Posterior cingulate gyrus (tissue), 11 donors: ENCODE measurements at places on chromosomes 4 and X.

- DNase-seq, result no peak
These were observed 68.9 kb downstream of the RAB28 start for GRCh38 chr4:13415068-13415785.

DNA sequence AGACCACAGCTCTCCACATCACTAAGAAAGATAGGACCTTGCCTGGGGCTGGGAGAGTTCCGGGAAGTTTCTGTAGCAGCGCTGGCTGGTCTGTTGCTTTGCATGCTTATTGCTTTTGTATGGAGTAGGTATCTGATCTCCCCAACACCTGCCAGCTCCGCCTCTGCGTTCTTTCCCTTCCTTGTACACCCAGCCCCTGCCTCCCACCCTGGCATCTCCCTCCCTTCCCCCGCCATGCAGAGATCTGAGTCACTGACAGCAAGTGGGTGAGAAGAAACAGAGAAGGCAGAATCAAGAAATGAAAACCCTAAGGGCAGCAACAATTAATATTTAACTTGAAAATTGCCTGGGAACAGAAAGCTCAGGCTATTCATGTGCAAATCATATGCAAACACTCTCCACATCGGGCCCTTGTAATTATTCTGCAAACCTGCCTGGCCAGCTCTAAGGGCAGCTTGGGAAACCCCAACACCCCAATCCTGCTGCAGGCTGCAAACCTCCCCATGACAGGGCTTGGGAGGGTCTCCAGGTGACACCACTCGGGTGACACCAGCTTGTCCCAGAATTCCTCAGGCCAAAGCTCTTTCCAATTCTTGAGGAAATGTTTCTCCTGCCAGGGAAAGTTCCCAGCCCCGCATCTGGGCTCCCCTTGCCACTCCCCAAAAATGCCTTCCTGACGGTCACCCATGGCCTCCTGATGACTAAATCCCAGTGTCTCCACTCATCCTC is 257.2 kb downstream of the FBXW7 start:
- no peak for DNase-seq

- DNase-seq, result no peak
These were observed 307 bp downstream of the ATG4A start for GRCh38 chrX:108091878-108092291.

DNA sequence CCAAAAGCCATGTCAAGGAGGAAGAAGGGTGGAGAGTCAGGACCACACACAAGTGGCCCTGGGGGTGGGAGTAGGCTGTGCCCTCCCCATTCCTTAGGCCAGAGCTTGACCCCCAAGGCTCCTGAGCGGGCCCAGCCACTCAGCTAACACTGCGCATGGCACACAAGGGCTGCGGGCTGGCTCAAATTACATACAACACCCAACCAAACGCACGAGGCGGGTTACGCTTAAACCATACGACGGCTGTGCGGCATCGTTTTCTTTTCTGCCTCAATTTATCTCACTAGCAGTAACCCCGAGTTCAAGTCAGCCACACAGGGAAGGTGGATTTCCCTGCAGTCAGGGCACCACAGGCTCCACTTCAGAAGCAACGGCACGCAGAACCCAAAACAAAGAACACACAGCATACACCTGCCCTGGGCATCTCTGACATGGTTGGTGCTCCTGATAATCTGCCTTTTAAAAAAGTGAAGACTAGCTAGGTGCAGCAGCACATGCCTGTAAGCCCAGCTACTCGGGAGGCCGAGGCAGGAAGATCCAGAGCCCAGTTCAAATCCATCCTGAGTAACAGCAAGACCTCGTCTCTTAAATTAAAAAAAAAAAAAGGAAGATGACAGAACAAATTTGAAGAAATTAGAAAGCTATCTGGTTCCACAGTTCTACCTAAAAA is 2.9 kb downstream of the GAK start:
- DNase-seq, result no peak

GRCh38 chr4:16092682-16093319 is 9.0 kb upstream of the PROM1 start:
- no peak for DNase-seq

DNA sequence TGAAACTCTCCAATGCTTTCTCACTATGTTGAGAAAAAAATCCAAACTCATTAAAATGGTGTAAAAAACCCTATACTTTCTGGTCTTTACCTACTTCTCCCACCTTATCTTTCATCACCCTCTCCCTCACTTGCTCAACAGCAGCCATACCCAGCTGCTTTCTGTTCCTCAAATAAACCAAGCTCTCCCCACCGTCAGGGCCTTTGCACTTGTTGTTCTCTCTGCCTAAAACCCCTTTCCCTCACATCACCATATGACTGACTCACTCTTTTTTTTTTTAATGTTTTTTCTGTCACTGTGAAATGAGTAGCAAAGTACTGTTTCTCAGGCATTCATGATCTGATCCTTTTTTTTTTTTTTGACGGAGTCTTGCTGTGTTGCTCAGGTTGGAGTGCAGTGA is 122.3 kb upstream of the TMEM164 start:
- no peak for DNase-seq

DNA sequence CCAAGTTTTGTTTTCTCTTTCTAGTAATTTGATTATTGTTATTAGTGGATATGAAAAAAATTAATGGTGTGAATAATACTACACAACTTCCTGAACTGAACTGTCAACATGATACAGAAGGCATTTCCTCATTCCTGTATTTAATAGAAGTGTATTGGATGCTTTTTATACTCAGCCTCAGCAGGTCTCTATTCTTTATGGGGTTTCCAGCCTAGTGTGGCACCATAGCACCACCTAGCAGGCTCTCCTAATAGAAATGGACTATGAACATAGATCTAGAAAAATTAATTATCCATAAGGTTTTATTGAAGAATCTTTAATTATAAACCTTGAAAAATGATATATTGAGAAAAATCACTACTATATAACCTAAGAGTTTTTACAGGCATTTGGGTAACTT is 52.4 kb downstream of the GLRB start:
- DNase-seq, result no peak

DNA sequence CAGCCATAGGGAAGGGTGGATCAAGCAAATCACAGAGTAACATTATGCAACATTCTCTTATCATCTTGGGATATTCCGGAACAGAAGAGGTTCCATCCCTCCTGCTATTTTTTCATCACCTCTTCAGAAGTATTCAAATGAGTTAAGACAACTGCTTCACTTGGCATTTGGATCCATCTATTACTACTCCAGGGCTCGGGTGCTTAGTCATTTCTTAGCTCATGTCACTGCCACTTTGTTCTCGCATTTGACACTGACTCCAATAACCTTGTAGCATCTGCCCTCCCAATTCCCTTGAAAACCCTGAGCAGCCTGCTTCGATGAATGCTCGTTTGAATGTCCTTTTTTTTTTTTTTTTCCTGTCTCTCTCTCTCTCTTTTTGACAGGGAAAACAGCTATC is 114.9 kb downstream of the PPARGC1A start:
- no peak for DNase-seq

GRCh38 chr4:120056246-120056645 is 10.4 kb downstream of the MAD2L1 start:
- no peak for DNase-seq

GRCh38 chr4:24131954-24132673 is 242.3 kb upstream of the PPARGC1A start:
- DNase-seq, result no peak

GRCh38 chrX:37959212-37960021 is 46.9 kb upstream of the SYTL5 start:
- DNase-seq, result no peak

DNA sequence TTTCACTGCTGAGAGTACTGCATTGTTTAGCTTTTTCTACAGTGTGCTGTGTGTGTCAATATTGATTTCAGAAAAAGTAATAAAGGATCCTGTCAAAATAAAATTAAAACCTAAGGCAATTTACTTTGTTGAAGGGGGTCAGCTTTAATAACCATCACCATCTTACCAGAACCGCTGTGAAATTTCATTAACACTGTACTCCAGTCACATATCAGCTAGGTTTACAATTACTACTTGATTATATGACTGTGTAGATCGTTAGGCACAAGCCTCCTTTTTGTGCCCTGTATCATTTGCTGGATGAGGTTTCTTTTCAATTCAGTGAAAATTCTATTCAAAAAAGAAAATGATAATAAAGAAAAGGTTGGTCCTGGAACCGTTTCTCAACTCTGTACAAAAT is 917.2 kb downstream of the CENPC start:
- DNase-seq, result no peak

DNA sequence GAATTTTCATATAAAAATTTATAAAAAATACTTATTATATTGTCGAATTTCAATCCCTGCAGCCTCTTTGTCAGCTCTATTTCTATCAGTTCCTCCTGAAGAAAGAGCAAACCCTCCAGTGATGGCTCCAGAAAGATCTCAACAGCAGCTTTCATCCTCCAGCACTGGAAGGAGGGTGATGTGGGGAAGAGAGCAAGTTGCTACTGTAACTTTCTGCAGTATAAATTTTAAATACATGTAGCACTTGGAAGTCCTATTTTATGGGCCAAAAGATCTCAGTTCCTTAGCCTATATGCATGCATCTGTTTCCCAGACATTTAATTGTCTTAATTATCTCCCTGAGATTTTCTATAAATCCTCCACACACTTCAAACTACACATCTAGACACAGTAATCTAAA is 13.7 kb upstream of the ODAM start:
- DNase-seq, result no peak

- DNase-seq, result no peak
These were observed 33.4 kb downstream of the GATB start for GRCh38 chr4:151727365-151727764.

- no peak for DNase-seq
These were observed 255.4 kb downstream of the ARHGAP10 start for GRCh38 chr4:147987252-147987651.

DNA sequence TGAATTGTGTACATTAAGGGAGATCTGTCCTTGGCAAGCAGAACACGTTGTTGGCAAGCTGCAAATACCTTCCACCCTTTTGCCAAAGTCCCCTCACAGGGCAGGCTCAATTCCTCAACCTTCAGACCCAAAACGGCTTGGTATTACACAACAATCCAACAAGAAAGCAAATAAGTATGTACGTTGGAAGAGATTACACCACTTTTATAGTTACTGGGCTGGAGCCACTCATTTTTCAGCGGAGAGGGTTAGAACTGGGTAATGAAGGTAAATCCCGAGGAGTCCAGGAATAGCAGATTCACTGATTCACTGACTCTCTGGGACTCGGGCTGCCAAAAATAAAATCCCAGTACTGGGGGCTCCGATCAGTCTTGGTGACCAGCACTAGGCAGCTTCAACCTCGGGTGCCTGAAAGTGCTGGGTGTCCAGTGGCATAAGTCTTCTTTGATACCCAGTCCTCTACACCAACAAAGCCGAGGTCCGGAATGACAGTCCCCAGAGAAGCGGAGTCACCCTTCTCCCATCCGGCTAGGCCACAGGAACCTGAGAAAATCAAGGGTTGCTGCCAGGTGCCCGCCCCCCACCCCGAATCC is 587 bp downstream of the TIMM8A start:
- no peak for DNase-seq

DNA sequence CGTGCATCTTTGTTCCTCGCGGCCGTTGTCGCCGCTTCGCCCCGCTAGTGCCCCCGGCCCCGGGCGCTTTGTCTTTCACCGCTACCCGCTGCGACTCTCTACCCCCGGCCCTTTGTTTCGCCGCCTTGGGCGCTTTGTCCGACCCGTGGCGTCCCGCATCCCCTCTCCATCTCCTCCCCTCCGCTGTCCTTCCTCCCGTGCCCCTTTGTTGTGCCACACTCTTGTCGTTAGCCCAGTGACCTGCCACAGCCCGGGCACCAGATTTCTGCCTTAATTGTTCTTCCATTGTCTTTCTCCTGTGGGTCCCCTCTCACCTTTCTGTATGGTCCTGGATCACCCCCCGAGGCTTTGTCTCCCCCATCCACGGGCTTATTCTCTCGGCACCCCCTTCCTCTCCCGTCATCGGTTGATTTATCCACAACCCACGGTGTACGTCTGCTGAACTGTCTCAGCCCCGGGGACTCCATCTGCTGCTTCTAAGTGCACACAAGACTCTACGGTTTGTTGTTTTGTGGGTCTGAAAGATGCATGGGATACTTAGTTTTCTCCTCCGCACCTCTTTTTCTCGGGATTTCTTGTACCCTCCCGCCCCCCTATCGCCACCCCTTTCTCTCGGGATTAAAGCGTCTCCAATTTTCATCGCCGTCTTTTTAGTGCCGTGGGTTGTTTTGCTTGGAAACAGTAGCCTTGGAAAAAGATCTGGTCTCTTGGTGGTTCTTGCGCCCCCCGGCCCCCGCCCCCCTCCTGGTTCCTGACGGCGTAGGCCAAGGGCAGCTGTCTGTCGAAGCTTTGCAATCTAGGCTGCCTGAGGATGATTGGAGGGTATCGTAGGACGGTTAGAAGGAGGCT is 783 bp downstream of the RBPJ start:
- DNase-seq, result peak; percentile 24

GRCh38 chrX:132954323-132954722 is 4.1 kb downstream of the HS6ST2 start:
- no peak for DNase-seq

DNA sequence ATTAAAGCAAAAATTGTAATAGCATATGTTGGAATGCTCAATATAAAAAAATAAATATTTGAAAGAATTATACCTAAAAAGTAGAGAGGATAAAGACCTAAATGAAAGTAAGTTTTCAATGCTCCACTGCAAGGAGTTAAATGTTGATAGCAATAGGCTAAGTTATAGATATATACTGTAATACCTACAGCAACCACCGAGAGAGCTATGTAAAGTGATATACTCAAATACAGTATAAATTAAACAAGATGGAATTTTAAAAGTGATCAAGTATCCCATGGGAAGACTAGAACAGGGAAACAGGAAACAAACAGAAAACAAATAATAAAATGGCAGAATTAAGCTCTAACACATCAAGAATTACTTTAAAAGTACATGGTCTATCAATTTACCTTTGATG is 73.9 kb downstream of the CASP3 start:
- no peak for DNase-seq

DNA sequence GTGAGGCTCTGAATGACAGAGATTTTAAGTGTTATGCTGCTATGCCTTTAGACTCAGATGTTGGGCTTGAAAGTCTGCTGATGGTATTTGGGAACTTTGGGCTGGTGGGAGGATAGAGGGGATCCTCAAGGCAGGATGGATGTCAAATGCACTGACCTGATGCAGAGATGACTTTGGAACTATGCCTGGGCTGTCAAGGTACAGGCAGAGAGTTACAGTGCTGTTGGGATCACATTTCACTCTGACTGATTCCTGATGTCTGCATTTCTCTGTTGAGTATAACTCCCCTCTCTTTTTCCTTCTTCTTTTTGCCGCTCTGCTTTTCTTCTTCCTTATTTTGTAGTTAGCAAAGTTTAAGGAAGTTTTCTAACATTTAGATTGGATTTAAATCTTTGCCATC is 271.8 kb upstream of the ARX start:
- DNase-seq, result no peak

- DNase-seq, result no peak
These were observed 61.1 kb upstream of the KLHL13 start for GRCh38 chrX:118177708-118178107.

DNA sequence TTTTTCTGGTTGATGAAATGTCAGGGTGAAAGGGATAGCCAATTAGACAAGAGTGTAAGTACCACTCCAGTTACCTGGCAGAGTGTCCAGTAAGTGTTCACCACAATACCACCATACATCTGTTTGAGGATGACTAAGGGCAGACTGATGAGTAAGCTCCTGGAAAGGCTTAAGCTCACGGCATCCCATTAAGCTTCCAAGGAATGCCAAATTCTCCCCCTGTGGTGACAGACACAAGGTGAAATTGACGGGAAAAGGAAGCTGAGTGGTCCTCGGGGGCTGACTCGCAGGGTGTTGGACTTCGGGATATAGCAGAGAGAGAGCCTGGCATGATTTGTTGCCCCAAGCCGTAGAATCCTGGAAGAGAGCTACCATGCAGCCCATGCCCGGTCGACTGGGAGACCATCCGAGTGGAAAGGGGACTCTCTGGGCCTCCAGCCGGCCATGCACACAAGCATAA is 7.6 kb upstream of the BST1 start:
- DNase-seq, result no peak

- DNase-seq, result no peak
These were observed 100.8 kb upstream of the EOLA2 start for GRCh38 chrX:150038986-150039599.
